NCI-H510A (cell line): ENCODE measurements at places on chromosomes 3 and 15.

DNA sequence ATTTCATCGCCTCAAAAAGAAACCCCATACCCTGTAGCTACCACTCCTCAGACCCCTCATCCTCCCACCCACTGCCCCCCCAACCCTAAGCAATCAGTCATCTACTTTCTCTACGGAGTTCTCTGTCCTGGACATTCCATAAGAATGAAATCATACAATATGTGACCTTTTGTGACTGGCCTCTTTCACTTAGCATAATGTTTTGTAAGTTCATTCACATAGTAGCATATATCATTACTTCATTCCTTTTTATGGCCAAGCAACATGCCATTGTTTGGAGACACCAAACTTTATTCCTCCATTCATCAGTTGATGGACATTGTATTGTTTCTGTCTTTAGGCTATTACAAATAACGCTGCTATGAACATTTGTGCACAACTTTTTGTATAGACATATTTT, 64.2 kb downstream of the TNIK start:
- DNase-seq = no peak

DNA sequence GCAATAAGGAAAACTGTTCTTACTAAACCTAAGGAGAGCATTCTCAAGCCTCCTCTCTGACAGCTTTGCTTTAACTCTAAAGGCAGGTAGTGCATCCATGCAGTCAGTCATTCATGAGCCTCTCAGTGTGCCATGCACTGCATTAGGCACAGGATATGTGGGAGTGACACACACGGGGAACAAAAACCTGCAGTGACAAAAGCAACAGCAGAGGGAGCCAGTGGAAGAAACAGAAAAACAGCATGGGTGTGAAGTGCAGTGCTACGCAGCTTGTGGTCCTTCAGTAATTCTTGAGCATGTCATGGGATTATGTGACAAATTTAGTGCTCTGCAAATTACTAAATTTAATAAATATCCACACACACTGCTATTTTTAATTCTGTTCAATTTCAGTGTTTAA, 230.7 kb downstream of the BBX start:
- no peak for DNase-seq

- no peak for DNase-seq
Measured at GRCh38 chr15:74618841-74619596, 3.4 kb downstream of the CLK3 start.

- no peak for DNase-seq
Measured at GRCh38 chr3:173993299-173993698, 595.8 kb downstream of the NLGN1 start.

GRCh38 chr15:42120285-42120684, 25.9 kb upstream of the PLA2G4D start:
- DNase-seq = no peak

GRCh38 chr3:141236361-141236760, 4.7 kb downstream of the PXYLP1 start:
- no peak for DNase-seq

DNA sequence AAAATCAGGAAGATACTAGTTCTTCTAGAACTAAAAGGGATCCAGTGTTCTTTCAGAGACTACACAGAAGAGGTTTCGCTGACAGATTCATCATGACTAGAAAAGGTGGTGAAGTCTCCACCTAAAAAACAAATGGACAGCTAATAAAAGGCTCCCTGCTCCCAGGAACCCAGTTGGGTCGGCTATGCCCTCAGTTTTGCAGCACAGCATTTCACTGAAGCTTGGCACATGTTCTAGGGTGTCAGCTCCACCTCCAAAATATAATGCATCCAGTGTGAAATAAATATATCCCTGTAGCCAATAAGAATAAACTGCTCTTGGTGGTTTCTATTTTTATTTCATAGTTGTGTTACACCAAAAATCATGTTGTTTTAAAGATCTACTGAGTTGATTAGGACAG, 55.0 kb downstream of the ZIC4 start:
- DNase-seq = no peak

- no peak for DNase-seq
Measured at GRCh38 chr3:189446959-189447560, 184.1 kb upstream of the TP63 start.

GRCh38 chr15:31799715-31800321, 230.5 kb upstream of the CHRNA7 start:
- no peak for DNase-seq

- DNase-seq = no peak
Measured at GRCh38 chr15:58146749-58147148, 8.6 kb downstream of the AQP9 start.

- no peak for DNase-seq
Measured at GRCh38 chr3:69764861-69765260, 25.6 kb downstream of the MITF start.

- no peak for DNase-seq
Measured at GRCh38 chr15:67405208-67406191, 115.4 kb upstream of the C15orf61 start.

DNA sequence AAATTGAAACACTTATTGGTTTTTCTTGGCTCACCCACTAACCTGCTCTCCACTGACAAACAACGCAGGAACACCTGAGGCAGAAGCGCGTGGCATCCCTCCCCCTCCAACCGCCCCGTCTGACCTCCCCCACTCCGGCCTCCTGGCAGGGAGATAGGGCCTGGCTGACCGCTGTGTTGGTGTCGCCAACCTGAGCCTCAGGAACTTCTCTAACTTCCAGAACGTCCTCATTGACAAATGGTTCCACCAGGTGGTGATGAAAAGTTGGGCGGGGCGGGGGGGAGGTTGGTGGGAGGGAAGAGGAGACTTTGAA, 22.8 kb downstream of the IL17RD start:
- no peak for DNase-seq

DNA sequence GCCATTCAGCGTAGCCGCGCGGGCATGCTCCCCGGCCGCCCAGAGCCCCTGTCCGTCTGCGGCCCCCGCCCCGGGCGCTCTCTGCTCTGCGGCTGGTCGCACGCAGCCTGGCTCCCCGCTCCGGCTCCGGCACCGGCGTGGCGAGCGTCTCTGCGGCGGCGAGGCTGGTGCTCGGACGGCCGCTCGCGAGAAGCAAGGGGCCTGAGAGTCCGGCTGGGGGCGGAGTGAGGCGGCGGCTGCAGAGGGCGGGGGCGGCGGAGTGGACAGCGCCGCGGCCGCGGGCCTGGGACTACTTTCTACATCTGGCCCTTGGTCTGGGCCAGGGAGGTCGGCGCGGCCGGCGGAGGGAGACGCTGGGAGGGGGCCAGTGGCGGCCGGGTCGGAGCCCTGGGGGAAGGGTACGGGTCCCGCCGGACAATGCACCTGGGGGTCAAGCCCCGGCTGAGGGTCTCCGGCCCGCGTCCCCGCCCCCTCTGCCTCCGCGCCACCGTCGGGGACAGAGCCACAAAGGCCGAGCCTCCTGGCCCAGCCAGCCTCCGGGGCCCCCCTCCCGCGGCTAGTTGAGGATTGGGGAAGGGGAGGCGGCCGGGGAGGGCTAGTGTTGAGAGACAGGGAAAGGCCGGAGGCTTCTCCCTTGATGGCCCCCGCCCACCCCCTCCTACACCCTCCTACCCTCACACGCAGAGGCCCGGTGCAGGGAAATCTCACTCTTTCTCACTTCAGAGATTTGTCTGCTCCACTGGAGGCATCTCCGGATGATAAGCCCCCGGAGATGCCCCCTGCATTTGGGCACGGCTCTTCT, at the start of gene PRTG:
PRTG (minus strand) TSS at position 226 of the 802 bp plus-strand sequence; CDS start at position 5, 221 bp downstream.
- no peak for DNase-seq

- no peak for DNase-seq
Measured at GRCh38 chr3:40574661-40575060, 49.9 kb downstream of the ZNF621 start.

GRCh38 chr15:98920091-98920880, 87.3 kb downstream of the PGPEP1L start:
- no peak for DNase-seq

DNA sequence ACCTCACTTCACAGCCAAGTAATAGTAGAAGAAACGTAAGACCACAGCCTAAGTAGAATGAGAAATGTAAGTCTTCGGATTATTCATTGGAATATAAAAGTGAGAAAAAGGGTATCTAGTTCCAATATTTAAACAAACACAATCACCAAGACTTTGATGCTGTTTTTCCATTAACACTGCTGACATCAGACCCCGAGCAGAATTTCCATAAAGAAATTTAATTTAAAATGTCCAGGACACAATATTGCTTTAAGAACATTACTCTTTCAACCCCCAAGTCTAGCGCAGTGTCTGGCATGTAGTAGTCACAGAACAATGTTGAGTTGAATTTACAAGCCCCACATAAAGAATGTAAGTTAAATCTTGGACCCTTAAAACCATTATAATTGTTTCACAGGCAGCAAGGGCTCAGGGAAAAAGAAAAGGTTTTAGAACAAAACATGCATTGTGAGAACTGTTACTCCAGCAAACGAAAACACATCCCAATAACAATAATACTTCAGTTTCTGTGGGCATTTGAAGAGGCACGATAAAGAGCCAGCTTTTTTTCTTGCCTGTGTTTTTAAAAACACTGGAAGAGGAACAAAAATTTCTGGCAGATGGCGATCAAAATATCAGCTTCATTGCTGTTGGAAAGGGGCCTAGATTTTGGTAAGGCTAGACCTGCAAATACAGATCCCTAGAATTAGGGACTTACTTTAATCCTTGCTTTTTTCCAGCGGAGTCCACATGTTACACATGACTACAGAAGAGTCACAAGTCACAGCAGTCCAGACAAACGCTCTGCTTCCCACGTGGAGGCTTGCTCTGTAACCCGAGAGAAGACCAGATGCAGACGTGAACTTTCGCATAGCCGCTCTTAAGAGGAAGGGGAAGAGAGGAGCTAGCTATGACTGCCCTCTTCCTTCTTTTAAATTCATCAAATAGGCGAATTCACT, 77.9 kb upstream of the IGSF10 start:
- peak; percentile 13 for DNase-seq

DNA sequence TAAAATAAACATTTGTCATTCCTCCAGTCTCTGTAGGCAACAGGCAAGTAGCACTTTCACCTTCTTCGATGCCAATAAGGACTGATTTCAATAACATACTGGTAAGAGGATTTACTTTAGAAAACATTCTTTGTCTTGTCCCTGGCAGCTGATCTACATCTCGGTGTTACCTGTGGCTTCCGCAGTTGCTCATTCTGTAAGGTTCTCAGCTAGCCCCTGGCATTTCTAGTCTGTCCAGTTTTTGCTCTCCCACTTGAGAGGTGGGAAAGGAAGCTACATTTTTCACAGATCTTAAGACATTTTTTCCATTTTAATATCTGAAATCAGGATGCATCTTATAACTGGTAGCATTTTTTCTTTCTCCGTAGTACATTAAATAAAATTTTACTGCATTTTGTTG, 19.7 kb upstream of the MAP6D1 start:
- no peak for DNase-seq

DNA sequence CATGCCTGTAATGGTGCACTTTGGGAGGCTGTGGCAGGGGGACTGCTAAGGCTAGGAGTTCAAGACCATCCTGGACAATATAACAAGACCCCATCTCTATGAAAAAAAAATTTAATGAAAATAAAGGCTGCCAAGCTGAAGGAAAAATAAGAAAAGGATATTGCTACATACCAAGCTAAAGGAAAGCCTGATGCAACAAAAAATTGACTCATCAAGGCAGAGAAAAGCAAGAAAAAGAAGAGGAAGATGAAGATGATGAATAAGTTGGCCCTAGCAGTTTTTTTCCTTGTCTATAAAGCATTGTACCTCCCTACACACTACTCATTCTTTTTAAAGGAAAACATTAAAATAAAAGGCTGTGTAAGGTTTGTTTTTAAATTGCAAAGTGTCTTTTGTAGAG, 441.9 kb upstream of the MDFIC2 start:
- DNase-seq = no peak

DNA sequence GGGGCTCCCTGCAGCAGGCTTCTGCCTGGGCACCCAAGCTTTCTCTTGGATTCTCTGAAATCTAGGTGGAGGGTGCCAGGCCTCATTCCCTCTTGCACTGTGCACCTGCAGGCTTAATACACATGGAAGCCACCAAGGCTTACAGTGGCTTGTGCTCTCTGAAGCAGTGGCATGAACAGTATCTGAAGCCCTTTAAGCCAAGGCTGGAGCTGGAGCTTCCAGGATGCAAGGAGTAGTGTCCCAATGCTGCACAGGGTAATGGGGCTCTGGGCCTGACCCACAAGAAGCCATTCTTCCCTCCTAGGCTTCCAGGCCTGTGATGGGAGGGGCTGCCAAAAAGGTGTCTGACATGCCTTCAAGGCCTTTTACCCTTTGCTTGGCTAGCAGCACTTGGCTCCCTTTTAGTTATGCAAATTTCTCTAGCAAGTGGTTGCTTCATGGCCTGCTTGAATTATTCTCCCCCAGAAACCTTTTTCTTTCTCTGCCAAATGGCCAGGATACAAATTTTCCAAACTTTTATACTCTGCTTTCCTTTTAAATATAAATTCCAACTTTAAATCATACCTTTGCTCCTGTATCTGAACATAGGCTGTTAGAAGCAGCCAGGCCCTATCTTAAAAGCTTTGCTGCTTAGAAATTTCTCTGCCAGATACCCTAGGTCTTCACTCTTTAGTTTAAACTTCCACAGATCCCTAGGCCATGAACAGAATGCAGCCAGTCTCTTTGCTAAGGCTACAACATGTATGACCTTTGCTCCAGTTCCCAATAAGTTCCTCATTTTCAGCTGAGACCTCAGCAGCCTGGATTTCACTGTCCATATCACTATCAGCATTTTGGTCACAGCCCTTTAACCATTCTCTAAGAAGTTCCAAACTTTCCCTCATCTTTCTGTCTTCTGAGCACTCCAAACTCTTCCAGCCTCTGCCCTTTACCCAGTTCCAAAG, 201.1 kb upstream of the LRRFIP2 start:
- DNase-seq = no peak

GRCh38 chr3:57389271-57389670, 96.8 kb upstream of the ASB14 start:
- DNase-seq = no peak

GRCh38 chr3:101643009-101643844, 33.7 kb downstream of the ZBTB11 start:
- DNase-seq = no peak

GRCh38 chr3:118412503-118412902, 622.1 kb downstream of the IGSF11 start:
- DNase-seq = no peak

GRCh38 chr3:16441371-16441875, 72.1 kb downstream of the RFTN1 start:
- DNase-seq = no peak

DNA sequence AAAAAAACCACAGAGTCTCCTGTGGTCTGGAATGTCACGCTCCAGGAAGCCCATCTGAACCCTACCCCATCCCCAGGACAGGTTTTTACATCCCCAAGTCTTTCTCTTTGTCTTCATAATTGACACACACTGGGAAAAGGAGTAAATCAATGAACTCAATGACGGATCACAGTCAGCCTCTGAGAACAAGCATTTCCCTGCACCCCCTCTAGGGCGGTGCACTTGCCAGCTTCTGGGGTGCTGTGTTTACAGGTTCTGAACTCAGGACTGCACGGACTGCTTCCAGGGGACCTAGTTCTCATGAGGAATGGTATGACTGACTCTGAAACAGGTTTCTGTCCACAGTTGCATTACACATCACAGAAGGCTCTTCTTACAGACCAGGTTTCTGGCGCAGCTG, 81.1 kb downstream of the NUP210 start:
- DNase-seq = no peak

DNA sequence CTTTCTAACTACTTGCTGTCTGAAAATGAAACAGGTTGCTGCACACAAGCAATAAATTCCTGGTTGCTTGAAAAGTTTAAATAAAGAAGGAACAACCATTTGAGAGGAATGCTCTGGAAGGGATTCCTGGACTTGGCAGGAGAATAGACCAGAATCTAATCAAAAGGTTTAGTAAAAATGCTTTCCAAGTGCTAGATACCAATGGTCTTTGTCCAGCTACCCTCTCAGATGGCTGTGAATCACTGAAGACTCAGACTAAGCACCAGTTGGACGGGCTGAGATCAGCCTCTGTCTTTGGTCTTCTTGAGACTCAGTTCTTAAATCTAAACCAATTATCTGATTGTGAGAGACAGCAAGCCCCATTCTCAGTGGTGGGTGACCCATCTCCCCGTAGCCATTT, 27.7 kb upstream of the LPP start:
- no peak for DNase-seq
